Mammary epithelial cell (primary cell): ENCODE measurements at places on chromosomes 5 and 9.
A peak's percentile ranks its signal among the peaks of the same experiment; 100 is the strongest.

DNA sequence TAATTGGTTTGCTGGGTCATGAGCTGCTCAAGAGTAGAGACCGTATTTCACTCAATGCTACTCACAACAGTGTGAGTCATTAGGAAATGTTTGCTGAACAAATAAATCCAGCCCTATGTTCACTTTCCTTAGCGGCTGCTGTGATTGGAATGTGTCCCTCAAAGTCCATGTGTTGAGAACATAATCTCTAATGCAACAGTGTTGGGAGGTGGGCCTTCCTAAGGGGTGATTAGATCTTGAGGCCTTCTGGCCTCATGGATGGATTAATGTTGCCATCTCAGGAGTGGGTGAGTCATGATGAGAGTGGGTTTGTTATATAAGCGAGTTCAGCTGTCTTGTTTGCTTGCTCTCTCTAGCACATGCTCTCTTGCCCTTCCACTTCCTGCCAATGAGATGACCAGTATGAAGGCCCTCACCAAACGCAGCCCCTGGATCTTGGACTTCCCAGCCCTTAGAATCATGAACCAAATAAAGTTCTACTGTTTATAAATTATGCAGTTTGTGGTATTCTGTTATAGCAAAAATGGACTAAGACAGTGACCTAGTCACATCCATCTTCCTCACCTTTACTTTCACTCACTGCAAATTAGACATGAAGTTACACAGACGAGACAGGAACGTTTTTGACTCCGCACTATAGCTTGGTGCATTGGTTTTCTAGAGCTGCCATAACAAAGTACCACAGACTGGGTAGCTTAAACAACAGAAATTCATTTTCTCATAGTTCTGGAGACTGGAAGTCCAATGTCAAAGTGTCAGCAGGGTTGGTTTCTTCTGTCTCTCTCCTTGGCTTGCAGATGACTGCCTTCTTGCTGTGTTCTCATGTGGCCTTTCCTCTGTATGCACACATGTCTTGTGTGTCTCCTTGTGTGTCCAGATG, 50.9 kb upstream of the FAM169A start:
- DNase-seq = peak; percentile 45

DNA sequence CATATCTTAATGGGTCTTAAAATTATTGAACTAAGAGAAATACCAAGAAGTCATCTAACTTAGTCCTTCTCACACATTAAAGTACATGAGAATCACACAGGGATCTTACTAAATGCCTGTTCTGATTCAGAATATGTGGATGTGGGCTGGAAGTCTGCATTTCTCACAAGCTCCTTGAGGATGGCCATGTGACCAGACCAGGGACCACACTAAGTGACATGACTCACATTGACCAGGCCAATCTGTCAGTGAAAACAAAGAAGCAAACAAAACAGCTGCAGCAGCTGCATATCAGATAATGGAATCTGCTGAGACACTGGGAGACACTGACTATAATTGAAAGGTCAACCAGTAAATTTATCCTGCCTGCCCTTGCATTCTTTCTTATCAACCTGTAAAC, 110.5 kb downstream of the ADAMTS12 start:
- DNase-seq = peak; percentile 61

DNA sequence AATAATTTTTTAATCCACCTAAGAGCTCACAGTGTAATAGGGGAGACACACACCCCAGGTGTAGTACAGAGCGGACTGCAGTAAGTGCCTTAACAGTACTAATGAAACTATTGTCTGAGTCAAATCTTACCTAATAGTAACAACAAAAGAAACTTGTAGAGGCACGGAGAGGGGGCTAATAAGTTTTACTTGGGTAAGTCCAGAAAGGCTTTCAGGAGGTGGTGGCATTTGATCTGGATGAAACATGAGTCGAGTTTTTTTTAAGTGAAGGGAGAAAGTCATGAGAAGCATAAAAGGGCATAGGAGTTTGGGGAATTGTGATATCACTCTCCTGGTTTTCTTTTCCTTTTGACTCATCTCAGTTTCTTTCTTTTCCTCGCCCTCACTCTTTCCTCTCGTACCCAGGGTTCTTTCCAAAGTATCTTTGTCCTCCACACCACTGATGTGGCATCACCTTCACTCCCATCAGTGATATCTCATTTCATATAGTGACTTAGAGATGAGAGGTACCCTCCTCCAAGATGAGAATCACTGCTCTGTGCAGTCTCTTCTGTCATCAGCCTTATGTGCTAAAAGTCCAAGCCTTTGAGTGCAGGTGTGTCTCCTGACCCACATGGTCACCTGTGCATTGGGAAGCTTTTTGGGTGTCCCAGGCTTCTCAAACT, 2.0 kb downstream of the CTNNA1 start:
- peak; percentile 6 for DNase-seq

- DNase-seq = no peak
Measured at GRCh38 chr5:147972076-147972840, 65.9 kb upstream of the C5orf46 start.

DNA sequence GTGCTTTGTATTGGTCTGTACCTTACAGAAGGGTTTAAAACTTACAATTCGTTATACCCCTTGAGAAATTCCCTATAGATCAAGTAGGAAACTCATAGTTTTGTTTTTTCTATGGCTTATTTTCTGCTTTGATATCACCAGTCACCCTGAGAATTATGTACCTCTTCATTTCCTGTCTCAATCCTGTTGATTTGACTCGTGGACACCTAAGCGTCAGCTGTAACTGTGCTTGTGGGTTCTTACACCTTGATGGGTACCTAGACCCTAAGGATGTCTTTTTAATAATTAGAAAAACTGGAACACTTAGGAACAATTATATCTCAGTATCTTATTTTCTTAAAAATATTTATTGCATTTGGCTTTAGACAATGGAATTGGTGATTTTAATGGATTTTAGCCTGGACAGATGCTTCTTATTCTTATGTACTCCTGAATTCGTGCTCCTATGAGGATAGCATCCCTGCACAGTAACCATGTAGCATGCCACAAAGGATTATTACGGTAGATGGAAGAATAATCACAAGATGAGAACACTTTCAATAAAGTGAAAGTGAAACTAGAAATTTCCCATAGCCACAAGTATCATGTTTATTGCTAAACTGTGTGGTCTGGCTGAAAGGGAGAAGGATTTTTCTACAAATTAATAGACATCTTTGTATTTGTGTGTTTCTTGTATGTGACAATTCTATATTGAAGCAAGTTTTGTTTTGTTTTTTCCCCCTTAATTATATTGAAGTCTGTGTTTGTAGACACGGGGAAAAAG, 1920.3 kb upstream of the WWC1 start:
- no peak for DNase-seq

DNA sequence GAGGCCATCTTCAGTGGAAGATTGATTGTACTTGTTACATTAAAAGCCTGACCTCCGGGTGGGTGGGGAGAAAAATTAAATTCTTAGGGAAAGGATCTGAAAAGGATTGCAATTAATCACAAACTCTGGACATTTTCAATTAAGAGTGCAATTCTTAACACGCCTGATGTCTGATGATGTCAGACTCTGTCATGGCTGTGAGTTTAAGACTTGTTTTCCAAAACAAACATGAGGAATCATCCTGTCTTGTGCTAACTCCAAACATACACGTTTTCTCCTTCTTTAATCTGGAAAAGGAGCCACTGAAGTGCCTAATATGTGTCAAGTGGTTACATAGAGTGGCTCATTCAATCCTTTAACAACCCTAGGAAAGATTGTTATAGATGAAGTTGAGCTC, 60.4 kb upstream of the SMIM23 start:
- peak; percentile 11 for DNase-seq
